Temporal lobe (tissue), 4 donors: ENCODE measurements at places on chromosomes 1 and 21. TPM values are rescaled to one million over a fixed set of nuclear protein-coding genes. Genes with fewer than 3 reads are reported as not detected.

RPAP2 gene
- total RNA-seq: 16.2 TPM

TSPEAR gene
- total RNA-seq: not detected

KRTAP8-1 gene
- not detected for total RNA-seq

ADORA1 gene
- 9.1 TPM for total RNA-seq

FLG gene
- total RNA-seq: under 0.01 TPM

PPIAL4G gene
- 0.25 TPM for total RNA-seq

KLHDC8A gene
- total RNA-seq: 27.5 TPM

S100A3 gene
- not detected for total RNA-seq

AK5 gene
- total RNA-seq: 18.2 TPM

TFF3 gene
- not detected for total RNA-seq

PLA2G2C gene
- total RNA-seq: not detected

CD5L gene
- total RNA-seq: 0.49 TPM

NR5A2 gene
- 0.25 TPM for total RNA-seq

PGBD2 gene
- 10.1 TPM for total RNA-seq

TEX38 gene
- not detected for total RNA-seq

LRRC40 gene
- 75.5 TPM for total RNA-seq

PRELP gene
- 0.49 TPM for total RNA-seq

DNASE2B gene
- not detected for total RNA-seq

SPRR5 gene
- not detected for total RNA-seq

KIFAP3 gene
- total RNA-seq: 215 TPM

ATP6V1G3 gene
- total RNA-seq: not detected

ANXA9 gene
- total RNA-seq: not detected

RXFP4 gene
- total RNA-seq: not detected

DNM3 gene
- total RNA-seq: 94.2 TPM

MMEL1 gene
- total RNA-seq: 7.6 TPM

RGS13 gene
- total RNA-seq: not detected

HIPK1 gene
- 34.4 TPM for total RNA-seq

NTNG1 gene
- 6.4 TPM for total RNA-seq

TRIM67 gene
- total RNA-seq: 46.7 TPM

SLC30A7 gene
- 20.4 TPM for total RNA-seq

CNIH3 gene
- total RNA-seq: 26.6 TPM

OXCT2 gene
- 0.49 TPM for total RNA-seq

IL12RB2 gene
- total RNA-seq: 5.7 TPM

ATF3 gene
- 2.2 TPM for total RNA-seq

PLCH2 gene
- 9.1 TPM for total RNA-seq

C2CD4D gene
- total RNA-seq: not detected

SHISA4 gene
- total RNA-seq: 17.2 TPM

VASH2 gene
- total RNA-seq: 37.6 TPM

MIER1 gene
- total RNA-seq: 21.6 TPM

PBX1 gene
- 238 TPM for total RNA-seq
